SK-N-SH treated with all-trans-retinoic acid at 6 μM for 48 hours (cell line): ENCODE measurements at places on chromosomes 7 and 10.

GRCh38 chr7:67484244-67484751 is 487.7 kb downstream of the TYW1 start:
- ATAC-seq, result peak; percentile 78

- ATAC-seq, result peak; percentile 98
Measured at GRCh38 chr10:126049759-126050700, 153.7 kb downstream of the FANK1 start.

DNA sequence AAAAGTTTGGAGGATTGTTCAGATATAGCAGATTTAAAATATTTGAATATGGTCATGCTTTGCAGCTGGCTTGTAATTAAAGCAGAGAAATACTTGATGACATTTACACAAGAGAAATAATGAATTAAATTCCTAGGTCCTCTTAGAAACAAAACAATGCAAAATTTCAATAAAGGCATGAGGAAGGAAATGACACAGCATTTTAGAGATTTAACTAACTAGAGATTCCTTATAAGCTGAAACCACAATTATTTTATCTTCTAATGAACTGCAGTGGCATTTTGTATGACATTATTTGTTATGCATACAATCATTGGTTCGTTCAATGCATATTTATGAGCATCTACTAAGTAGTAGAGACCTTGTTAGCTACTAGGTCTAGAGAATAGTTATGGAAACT is 490.9 kb downstream of the ZWINT start:
- ATAC-seq, result no peak

- no peak for ATAC-seq
Measured at GRCh38 chr7:111498391-111499007, 63.8 kb downstream of the IMMP2L start.

DNA sequence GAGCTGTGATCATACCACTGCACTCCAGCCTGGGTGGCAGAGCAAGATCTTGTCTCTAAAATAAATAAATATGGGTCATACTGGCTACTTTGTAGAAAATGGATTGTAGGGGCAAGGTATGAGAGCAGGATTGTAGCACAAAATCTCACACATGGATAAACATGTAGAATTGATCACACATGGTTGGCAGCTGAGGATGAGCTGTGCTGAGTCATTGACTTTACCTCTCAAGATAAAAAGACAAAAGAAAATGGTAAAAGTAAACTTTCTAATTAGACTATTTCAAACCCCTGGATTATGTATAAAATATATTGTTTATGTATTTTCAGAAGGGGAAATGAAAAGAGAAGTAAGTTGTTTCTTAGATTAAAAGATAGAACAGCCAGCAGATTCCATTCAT is 69.3 kb downstream of the APBB1IP start:
- ATAC-seq, result no peak

DNA sequence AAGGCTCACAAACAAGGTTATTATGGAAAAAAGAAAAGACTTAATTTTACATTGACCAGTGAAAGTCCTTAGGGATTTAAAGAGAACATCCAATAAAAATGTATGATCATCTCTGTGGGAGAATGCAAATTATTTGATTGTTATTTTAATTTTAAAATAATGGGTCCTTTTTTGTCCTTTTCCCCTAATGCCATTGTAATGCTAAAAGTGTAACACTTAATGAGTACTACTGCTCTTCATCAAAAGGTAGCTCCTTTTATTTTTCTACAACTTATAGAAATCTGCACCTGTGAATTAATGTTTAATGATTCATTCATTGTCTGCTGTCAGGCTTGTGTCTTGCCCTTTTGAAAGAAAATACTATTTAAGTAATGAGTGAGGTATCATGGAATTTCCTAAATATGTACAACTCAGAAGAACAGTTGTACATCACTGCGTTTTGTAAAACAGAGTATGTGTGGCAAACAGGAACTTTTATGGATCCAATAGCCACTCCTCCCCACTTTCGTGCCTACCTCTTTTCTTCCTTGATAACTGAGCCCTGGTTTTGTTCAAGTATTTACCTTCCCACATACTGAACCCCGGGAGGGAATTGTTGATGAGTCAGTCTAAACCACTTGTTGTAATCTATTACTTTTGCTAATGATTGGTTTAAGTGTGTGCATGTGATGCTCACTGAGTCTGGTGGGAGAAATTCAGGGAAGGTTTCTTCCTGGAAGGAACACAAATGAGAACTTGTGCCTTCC is 19.9 kb upstream of the TRUB1 start:
- no peak for ATAC-seq

- no peak for ATAC-seq
Measured at GRCh38 chr10:9036711-9037204, 982.3 kb downstream of the GATA3 start.
